ENCODE measurements at places on chromosomes 7 and 10. TPM values are rescaled to one million over a fixed set of nuclear protein-coding genes. Genes with fewer than 3 reads are reported as not detected.

GRCh38 chr10:16381083-16381482 lies 55.7 kb upstream of the PTER start:
- DNase-seq, result no peak

RADIL gene
- not detected for total RNA-seq

DNA sequence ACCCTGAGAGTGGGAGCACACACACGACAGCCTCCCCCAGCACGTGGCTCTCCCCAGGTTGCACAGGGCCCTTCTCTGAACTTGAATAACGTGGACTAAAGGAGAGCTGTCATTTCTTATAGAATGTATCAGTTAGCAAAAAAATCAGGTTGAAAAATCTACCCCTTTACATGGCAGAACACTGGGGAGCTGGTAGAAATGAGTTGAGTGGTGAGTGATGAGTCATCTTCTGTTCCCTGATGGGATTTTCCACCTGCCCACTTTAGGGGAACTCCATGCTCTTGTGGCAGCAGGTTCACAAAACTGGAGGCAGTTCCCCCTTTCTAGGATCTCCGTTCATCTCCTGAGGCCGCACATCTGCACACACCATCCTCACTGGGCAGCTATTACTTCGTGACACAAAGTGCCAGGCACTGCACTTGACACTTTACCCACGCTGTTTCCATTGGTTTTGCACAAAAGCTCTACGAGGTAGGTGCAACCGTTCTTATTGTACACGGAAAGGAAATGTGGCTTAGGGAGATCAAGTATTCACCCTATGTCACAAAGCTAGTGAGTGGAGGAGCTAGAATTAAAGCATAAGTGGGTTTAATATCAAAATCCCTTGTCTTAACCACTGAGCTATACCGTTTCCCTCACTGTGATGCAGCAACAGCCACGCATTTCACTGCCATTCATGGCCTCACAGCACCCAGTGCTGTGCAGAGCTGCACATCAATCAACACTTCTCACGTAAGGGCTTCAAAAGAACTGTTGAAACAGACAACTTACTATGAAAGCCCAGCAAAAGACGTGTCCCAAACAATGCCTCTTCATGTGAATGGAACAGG lies 80.2 kb downstream of the RNF216 start:
- no peak for DNase-seq

- no peak for DNase-seq
Measured at GRCh38 chr10:29150010-29150409, 138.9 kb upstream of the LYZL1 start.

ADAM8 gene
- 148 TPM for total RNA-seq

DNA sequence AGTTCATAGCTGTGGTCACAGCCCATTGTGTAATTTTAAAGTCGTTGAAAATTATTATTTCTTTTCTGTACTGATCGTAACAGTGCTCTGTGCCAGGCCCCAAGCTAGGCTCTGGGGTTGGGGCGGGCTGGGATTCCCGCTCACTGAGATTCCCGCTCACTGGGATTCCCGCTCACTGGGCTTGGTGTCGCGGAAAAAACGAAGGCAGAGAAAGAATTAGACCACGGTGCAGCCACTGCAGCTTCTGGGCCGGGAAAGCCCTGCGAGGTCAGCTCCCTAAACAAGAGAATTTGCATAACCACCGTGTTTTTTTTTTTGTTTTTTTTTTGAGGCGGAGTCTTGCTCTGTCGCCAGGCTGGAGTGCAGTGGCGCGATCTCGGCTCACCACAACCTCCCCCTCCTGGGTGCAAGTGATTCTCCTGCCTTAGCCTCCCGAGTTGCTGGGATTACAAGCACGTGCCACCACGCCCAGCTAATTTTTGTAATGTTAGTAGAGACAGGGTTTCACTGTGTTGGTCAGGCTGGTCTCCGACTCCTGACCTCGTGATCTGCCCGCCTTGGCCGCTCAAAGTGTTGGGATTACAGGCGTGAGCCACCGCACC lies 31.2 kb downstream of the FOXK1 start:
- no peak for DNase-seq

- DNase-seq, result no peak
Measured at GRCh38 chr7:122255454-122255853, 49.1 kb downstream of the FEZF1 start.

- no peak for DNase-seq
Measured at GRCh38 chr10:11010582-11010981, 7.1 kb upstream of the CELF2 start.

DNA sequence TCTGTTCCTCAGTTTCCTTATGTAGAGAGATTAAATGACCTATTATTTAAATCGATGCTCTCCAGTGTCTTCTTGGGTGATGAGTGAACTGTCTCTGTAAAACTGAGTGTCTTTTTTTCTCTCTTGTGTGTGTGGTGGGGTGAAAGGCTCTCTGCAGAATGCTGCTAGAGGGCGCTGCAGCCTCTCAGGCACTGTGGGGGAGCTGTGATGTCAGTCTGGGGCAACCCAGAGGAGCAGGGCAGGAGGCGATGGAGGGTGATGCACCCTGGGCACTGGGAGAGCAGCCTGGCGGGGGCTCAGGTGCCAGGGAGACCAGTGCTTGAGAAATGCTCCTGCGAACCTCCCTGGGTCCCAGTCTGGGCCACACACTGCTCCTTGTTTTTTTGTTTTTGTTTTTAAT lies 110.1 kb upstream of the POM121L12 start:
- DNase-seq, result no peak

- no peak for DNase-seq
Measured at GRCh38 chr10:112524641-112525040, 77.6 kb downstream of the VTI1A start.

GRCh38 chr10:125159486-125159931 lies 854 bp downstream of the CTBP2 start:
- DNase-seq, result no peak

DNA sequence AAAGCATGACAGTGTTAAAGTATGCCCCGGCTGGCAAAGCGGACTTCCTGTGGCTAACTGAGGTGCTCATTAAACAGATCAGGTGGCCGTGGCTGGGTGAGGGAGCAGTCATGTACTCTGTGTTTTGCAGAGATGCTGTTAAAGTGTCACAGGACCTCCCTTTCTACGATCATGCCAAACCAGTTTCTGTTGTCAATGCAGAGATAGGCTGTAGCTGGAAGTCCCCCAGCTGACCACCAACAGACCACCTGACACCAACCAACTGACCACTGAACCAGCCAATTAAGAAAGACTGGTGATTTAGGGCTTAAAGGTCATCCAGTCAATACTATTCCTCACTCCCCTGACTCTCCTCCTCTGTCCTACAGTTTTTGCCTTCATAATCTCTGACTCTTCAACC lies 431.1 kb upstream of the LRGUK start:
- no peak for DNase-seq

KIAA1549 gene
- total RNA-seq, result 0.10 TPM

- DNase-seq, result no peak
Measured at GRCh38 chr7:45689011-45689796, 115.0 kb downstream of the ADCY1 start.

SLC26A5 gene
- total RNA-seq, result not detected

GSTO2 gene
- 1.7 TPM for total RNA-seq

GRCh38 chr10:114043532-114044246 lies at the start of gene ADRB1:
ADRB1 (plus strand) TSS chr10:114043866; CDS start chr10:114044133, 267 bp downstream.
- no peak for DNase-seq

OPALIN gene
- total RNA-seq, result not detected

GRCh38 chr7:18995270-18995671 lies 122.2 kb downstream of the TWIST1 start:
- DNase-seq, result no peak

DNA sequence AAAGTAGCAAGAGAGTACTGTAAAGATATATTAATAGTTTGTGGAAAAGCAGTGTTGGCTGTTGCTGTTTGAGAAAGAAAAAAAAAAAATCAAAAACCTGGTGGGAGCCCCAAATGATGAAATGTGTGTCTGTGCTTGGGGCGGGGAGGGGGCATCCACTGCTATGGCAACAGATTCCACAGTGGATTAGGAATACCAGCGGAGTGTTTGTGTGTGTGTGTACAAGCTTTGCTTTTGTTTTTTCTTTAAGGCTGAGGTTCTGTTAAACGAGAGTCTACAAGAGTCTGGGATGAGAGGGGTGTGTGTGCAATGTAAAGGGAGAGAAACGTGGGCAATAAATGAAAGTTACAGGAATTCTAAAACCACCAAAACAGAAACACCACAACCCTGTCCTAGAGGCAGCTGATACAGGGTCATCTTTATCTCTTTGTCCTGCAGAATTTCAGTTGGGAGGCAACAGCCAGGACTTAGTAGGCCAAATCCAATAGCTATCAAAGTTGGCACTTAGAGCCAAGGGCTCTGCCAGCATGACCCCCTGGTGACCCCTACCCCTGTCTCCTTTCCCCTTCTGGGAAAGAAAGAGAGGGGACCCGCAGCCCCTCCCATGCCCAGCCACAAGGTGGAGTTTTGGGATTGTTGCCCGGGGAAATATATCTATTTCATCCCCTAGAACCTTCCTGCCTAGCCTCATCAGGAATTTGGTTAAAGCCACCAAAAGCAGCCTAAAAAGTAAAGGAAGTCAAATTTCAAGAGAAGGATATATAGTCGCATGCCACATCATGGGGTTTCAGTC lies 85.4 kb downstream of the OSBPL3 start:
- DNase-seq, result no peak

INHBA gene
- total RNA-seq, result not detected

GRCh38 chr10:93086289-93086688 lies 12.6 kb downstream of the CYP26A1 start:
- no peak for DNase-seq

GRCh38 chr10:90674928-90675327 lies 182.9 kb downstream of the HTR7 start:
- no peak for DNase-seq

GRCh38 chr10:74827045-74827441 lies 643 bp downstream of the KAT6B start:
- DNase-seq, result no peak

DNA sequence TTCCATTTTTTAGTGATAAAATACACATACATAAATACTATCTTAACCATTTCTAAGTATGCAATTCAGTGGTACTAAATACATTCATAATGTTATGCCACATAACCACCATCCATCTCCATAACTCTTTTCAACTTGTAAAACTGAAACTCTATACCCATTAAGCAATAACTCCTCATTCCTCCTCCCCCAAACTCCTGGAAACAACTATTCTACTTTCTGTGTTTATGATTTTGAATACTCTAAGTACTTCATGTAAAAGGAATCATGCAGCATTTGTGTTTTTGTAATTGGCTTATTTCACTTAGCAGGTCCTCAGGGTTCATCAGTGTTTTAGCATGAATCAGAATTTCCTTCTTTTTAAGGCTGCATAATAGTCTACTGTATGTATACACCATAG lies 131.8 kb downstream of the TES start:
- no peak for DNase-seq

TMEM196 gene
- total RNA-seq, result not detected

RBM20 gene
- 0.72 TPM for total RNA-seq

- no peak for DNase-seq
Measured at GRCh38 chr7:43071604-43072003, 40.8 kb upstream of the HECW1 start.

DNA sequence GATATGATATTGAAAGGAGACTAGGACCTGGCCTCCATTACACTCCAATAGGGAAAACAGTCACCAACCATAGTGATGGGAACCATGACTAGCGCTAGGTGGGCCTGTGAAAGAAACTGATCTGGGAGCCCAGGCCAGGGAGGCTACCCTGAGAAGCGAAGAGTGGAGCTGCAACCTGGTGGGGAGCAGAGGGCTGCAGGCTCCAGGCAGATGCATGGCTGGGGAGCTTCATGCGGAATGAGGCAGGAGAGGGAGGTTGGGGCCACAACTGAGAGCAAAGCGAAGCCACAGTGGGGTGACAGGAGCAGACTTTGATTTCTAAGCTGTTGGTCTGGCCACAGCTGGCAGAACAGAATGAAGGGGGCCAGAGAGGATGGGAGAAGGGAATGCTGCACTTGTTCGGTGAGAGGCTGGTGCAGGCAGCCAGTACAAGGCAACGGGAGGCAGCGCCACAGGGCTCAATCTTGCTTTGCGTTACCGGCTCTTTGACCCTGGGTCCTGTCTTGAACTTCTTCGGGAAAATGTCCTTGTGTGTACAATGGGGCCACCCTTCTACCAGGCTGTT lies 88.4 kb downstream of the TACC2 start:
- DNase-seq, result no peak

DNA sequence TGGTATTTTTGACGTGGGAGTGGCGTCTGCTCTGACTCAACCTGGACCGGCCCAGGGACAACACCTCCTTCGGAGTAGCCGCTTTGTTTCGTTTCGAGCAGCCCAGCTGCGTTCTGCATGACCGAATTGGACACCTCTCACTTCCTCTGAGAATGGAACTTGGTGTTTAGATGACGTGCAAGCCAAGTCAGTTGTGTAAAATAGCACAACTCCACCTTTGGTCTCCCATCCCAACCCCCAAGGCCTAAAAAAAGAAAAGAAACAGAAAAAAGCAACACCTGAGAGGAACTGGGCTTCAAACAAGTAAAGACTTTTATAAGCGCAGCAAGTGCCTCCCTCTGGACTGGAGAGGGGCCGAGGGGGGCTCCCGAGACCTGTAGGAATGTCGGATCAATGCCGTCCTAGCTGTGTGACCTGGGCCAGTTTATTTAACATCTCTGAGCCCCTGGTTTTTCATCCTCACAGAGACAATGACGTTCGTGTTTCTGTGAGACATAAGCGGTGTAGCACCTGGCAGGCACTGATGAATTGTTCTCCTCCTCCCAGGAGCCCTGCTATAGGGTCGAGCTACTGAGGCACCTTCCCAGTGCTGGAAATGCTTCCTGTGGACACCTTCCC lies 52.0 kb upstream of the SMNDC1 start:
- peak; percentile 77 for DNase-seq

GRCh38 chr7:45983720-45984255 lies 62.7 kb upstream of the IGFBP3 start:
- DNase-seq, result no peak

DNA sequence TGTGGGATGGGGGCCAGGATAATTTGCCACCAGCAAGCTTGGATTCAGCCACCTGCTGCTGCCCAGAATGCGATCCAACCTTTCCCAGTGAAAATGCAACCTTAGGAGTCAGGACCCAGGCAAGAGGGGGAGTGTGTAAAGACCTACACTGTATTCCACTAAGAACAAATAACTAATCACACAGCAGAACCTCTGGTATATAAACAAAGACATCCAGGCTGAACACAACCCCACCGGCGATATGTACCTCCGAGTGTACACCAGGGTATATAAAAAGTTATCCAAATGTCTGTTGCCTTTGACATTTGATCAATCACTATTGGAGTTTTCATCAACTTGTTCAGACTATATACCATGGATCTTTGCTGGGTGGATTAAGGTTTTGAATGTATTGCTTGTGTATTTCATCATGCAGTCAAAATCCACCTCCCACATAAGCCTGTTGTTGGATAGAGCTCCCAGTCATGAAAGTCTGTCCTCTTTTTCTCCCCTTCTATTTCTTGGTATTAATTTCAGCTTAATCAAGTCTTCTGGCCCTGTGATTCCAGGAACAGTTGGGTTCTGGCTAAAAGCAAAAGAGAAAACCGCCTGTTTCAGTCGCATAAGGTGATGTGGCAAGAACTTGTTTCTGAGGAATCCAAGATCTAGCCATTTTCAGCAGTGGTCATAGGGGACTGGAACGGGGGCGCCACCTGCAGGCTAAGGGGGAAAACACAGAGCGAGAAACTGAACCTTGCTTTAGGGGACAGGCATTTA lies 290.7 kb downstream of the CCDC3 start:
- DNase-seq, result peak; percentile 63
